ENCODE measurements at places on chromosomes 2 and 18.

DNA sequence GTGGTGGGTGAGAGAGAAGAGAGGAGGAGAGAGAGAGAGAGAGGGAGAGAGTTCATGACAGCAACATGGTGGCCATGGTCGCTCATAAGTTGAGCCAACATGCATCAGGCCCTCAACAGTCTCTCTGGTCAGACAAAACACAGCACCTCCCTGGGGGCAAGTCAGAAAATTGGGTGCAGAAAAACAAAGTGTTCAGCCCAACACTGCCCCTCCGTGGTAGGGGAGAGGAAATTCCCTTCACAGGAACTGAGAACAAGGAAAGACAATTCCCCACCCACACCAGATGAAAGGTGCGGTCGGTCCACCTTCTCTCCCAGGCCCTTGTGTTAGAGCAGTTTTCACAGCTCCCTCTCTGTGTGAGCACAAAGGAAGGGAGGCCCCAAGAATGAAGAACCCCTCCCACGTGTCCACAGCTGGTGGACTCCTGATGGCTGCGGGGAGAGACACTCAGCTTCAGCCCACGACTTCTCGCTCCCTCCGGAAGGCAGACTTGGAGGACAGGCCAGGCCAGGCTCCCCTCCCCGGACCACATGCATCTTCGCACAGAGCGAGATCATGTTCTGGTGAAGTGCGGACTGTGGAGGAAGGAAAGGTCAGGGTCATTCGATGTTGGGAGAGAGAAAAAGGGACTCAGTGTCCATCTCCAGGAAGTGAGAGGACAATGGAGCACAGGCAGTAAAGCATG lies 181.7 kb downstream of the ANAPC1 start:
- peak; percentile 23 for DNase-seq

- DNase-seq: peak; percentile 8
Observed at GRCh38 chr2:34098256-34098655, 499.2 kb upstream of the FAM98A start.

GRCh38 chr2:68156419-68156818 lies 1.3 kb upstream of the PNO1 start:
- no peak for DNase-seq

- DNase-seq: peak; percentile 39
Observed at GRCh38 chr2:121038891-121039616, 245.9 kb downstream of the TFCP2L1 start.

DNA sequence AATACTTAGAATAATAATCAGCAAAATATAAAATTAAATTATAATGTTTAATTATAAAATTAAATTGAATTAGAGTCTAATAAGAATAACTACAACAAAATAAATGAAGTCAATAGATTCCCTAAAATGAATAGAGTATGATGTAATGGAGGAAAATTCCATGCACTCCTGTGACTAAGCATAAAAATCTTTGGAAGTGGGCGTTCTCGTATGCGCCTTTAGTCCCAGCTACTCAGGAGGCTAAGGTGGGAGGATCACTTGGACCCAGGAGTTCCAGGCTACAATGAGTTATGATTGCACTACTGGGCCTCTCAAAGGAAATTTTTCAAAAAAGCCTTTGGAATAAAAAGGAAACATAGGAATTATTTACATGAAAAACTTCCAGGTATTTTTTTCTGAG lies 955.4 kb upstream of the POU3F3 start:
- no peak for DNase-seq

- no peak for DNase-seq
Observed at GRCh38 chr2:43846140-43846793, 7.5 kb downstream of the ABCG8 start.

DNA sequence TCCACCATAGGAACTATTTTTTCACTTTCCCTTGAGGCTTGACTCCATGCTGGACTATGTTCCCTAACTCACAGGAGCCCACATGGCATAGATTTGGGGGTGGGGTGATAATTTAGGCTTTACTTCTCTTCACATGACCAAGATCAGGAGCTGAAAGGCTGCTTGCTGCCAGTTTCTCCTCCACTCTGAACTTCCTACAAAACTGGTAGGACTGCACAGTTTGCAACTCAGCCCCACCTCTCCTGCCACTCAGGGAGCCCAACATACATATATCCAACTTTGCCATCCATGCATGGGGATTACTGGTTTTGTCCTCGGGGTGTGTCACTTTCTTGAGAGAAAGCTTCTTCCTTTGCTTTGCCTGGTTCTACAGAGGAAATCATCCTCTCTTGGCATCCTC lies 14.2 kb downstream of the INO80D start:
- no peak for DNase-seq

DNA sequence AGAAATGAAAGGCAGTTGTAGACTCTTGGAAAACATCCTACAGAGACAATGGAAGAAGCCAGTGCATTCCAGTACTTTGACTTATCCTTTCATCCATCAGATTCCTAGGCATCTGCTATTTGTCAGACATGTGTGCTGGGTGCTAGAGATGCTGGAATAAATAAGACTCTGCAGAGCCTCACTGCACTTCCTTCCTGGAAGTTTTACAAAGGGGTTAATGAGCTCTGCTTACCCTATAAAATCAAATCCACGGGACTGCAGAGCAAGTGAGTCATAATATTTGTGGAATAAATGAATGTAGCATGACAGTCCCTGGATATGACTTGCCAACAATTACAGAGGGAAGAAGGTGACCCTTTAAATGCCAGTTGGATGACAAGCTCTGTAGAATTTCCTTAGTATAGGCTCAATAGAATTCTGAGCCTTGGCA lies 52.7 kb upstream of the NPAS2 start:
- peak; percentile 34 for DNase-seq

- DNase-seq: no peak
Observed at GRCh38 chr2:8229546-8229986, 452.3 kb upstream of the ID2 start.

DNA sequence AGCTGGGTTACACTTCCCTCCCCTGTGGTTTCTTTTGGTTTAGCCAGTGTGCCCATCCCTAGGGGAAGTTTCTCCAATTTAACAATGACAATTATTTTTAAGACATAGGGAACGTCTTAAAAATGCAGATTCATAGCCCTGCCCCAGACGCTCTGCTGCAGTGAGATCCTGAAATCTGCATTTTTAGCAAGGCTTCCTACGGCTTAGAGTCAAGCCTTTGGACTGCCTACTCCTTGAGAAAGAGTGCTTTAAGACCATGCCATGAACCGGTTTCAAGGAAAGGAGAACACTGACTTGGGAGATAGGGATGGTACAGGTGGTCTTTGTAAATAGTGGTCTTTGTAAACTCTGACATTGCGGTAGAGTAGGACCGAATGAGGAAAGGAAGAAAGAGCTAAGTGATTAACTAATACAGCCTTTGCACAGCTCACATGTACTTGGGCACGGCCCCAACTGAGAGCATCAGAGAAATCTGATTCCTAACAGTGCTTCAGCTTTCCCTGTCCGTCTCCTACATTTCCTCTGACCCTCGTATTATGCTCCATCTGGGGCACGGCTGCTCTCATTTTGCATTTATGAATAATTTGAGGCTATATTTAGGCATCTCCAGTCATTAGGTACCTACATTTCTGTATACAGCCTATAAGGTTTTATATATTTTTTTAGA lies 217.6 kb upstream of the TANK start:
- no peak for DNase-seq

- no peak for DNase-seq
Observed at GRCh38 chr2:72238311-72238710, 90.6 kb upstream of the CYP26B1 start.

DNA sequence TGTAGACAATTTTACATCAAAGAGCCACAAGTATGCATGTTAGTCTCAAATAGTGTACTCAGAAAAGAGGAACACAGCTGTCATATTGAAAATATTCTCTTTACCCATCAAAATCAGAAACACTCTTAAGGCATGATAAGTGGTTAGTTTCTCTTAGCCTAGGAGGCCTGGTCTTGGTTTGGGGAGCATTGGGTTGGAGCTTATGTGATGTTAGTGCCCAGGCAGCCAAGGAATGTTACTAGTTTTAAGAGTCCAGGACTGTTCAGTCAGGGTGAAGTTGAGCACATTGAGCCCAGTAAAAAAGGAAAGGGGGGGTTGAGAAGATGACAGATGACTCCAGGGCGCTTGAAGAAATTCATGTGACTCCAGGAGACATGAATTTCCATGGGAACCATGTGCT lies 340.6 kb downstream of the HRH4 start:
- no peak for DNase-seq

- DNase-seq: no peak
Observed at GRCh38 chr2:144099780-144100377, 420.0 kb downstream of the ZEB2 start.
